ENCODE measurements at places on chromosomes 3 and 15.

- DNase-seq = peak; percentile 41
Measured at GRCh38 chr3:122668930-122669730, 11.5 kb upstream of the PARP14 start.

DNA sequence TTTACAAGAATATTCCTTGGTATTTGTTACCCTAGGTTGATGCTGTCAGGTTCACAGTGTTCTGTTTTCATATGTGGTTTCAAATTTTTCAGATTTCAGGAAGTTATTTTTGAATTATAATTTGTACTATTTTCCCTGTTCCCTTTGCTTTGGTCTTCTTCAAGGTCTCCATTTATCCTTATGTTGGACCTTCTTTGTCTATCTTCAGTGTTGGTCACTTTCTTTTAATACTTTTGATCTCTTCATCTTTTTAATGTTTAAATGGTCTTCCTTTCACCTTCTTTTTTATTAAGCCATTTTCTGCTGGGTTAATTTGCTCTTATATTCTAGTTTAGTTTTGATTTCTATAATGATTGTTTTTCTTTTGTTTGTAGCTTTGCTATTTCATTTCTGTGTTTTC, 61.3 kb downstream of the KLHL25 start:
- no peak for DNase-seq

DNA sequence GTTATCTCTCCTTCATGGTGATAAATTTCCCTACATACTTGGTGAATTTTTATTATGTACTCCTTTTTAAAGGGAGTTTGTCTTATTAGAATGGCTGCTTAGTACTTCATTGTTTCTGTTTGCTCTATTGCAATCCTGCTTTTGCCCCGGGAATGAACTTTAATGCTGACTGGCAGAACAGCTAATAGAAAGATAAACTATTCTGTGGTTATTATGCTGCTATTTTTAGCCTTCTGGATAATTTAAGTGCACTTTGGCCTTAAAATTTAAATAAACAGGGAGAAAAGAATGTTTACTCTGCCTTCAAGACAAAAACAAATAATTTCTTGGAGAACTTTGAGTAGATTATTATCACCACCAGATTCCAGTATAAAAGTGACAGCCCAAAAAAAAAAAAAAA, 413.8 kb upstream of the CCDC54 start:
- DNase-seq = no peak

GRCh38 chr3:30632065-30632464, 25.7 kb downstream of the TGFBR2 start:
- DNase-seq = no peak

- DNase-seq = no peak
Measured at GRCh38 chr3:149519912-149520311, 45.4 kb downstream of the TM4SF4 start.

GRCh38 chr15:57118013-57118799, 199.8 kb downstream of the TCF12 start:
- no peak for DNase-seq

GRCh38 chr3:20909511-20909910, 723.5 kb upstream of the SGO1 start:
- DNase-seq = no peak

GRCh38 chr3:61936344-61936937, 375.1 kb downstream of the PTPRG start:
- peak; percentile 5 for DNase-seq

DNA sequence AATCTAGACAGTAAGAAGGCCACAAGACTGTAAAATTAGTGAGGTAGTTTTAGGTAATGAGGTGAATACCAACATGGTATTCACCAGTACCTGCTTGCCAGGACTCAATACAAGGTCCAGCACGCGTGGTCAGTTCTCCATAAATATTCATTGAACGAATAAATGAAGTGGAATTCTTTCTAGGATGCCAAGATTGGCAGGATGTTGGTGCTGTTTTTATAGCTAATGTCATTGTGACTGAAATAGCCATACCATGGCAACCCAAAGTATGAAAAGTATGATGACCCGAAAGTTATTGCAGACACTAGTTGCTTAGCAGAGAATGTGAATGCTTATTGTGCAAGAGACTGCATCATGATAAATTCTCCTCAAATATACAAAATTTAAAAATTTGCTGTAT, 307.2 kb downstream of the KCNH8 start:
- no peak for DNase-seq

- DNase-seq = no peak
Measured at GRCh38 chr15:41836713-41837454, 1.8 kb upstream of the PLA2G4B start.

DNA sequence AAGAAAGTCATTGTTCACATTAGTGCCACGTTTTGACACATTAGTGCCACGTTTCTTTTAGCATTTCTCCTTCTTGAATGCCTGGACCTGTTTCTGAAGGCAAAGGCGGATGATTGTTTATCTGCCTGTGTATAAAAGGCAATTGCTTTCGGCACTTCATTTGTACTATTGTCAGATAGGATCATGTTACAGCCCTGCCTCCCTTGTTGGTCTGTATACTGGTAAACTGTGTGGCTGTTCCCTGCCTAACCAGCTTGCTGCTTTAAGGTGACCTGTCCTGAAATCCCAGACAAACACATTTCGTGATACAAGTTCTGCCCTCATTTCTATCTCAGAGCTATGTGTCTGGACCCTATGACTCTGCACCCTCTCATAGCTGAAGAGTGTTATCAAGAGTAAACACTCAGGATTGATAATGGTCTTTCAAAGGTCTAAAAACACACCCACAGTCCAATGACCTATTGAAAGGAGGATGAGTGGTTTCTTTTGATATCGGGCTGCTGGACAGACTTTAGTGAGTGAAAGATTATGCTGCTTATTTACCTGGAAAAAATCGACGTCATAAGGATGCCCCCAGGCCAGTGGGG, 276.3 kb upstream of the MCTP2 start:
- no peak for DNase-seq

DNA sequence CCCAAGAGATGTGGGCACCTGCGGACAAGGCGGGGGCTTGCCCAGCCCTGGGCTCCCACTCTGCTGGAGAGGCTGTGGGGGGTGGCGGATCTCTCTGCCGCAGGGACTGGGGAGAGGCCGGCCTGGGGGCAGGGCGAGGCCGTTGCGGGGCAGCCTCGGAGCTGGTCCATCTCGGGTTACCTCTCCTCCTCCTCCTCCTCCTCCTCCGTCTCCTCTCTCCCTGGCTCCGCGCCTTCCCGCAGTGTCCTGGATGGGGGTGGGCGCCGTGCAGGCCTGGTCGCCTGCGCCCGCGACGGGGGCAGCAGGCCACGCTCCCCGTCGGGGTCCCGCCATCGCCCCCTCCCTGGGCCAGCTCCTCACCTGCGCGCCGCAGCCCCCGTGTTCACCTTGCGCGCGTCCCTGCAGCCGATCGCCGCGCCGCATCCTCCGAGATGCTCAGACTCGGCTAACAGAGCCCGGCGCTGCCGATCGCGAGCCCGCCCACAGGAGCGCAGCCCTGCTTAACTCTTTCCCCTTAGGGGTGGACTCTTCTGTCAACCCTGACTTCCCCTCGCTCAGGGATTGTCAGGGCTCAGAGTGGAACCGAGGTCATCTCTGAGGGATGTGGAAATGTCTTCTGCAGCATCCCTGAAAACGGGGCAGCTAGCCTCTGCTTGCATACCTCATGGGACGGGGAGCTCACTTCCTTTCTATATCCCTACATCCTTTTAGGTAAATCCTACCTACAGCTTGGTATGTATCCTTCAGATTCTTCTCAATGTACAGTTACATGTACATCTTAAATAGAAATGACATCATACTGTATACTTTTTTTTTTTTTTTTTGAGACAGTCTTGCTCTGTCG, at the start of gene PRRT3:
Gene PRRT3 (minus strand): TSS at position 447 of the 844 bp plus-strand sequence. CDS start 2,293 bp downstream, outside the sequence.
- peak; percentile 70 for DNase-seq

- no peak for DNase-seq
Measured at GRCh38 chr3:5494905-5495519, 307.5 kb downstream of the EDEM1 start.

DNA sequence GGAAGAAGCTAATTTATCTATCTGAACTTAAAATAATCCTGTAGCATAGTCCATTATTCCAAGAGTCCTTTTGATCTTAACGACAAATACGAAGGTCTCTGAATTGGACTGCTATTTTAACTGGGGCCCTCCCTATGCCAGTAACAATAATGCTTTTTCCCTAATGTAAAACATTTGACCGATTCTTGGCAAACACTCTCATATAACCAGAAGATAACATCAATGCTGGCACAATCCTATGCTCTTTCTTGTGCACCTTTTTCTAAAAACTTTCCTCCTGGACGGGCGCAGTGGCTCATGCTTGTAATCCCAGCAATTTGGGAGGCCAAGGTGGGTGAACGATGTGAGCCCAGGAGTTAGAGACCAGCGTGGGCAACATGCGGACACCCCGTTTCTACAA, 3.9 kb downstream of the LRRFIP2 start:
- DNase-seq = no peak

DNA sequence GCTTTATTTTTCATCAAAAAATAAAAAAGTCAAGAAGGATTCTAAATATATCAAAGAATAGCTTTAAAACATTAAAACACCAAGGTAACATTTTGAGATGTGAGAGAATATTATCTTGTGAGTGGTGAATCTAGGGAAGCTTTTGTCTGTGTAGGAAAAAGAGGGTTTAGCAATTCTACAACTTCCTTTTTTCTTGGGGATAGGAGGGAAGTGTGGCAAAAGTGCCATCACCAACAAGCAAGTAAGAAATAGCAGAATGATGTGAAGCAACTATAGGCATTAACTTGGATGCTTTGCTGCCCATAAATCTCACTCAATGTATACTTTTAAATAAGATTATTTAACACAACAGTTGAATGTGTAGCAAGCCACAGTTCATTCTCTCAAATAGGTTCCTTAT, 57.8 kb upstream of the SUCLG2 start:
- no peak for DNase-seq

- peak; percentile 97 for DNase-seq
Measured at GRCh38 chr15:72473614-72474465, at the start of gene ARIH1. Gene ARIH1 (plus strand): TSS chr15:72474330. CDS start chr15:72474640, 310 bp downstream.

- no peak for DNase-seq
Measured at GRCh38 chr15:73981761-73982221, 10.3 kb downstream of the STOML1 start.

DNA sequence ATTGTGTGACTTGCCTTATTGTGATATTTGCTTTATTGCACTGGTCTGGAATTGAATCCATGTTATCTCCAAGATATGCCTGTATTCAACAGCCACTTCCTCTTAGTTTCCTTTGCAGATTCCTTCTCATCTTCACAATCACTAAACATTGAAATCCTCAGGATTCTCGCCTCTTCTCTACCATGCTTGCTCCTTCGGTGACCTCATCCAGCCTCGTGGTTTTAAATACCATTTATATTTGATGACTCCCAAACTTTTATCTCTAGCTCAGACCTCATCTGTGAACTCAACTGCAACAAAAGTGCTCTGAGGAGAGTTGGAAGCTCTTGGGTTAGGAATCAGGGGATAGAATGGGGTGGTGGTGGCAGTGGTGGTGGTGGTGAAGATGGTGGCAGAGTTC, 19.9 kb downstream of the POLR2M start:
- DNase-seq = no peak

DNA sequence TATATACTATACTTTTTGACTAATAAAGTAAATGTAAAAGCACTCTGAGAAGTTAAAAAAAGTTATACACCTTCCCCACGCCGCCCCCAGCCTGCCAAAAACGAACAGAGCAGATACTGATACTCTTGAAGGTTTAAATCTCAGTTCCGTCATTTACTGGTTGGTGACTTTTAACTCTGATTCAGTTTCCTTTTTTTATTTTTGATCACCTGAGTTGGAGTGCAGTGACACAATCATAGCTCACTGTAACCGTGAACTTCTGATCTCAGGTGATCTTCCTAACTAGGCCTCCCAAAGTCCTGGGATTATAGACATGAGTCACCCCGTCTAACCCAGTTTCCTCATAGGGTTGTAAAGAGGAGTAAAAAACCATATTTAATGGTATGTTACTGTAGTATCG, 3.3 kb upstream of the TIPIN start:
- DNase-seq = no peak

DNA sequence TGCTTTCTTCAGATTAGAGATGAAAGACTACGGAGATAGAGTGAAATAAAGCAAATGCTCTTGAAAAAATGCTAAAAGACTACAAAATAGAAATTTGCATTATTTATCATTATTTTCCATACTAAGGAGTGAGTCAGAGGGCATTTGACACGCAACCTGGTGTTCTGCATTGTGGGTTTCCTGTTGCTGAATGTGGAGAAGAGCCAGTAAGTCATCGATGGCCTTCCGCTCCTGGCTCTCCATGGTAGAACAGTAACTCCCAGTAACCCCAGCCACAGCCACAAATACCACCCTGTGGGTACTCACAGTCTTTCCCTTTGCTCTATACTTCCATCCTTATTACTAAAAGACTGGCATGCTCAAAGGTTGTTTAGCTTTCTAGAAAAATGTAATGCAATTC, 61.5 kb downstream of the CGGBP1 start:
- DNase-seq = peak; percentile 50

DNA sequence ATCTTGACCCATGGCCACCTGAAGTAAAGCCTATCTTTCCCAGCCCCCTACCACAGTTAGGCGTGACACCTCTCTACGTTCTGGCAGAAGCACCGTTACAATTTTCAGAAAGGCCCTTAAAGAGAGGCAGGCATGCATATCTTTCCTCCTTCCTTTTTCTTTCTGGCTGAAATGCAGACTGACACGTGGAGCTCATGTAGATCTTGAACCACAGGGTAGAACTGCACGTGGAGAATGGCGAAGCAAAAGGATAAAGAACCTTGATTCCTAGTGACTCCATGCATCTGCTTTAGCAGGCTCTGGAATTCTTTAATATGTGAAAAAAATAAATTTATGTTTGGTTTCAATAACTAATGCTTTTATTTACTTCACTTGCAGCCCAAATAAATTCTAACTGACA, 166.6 kb downstream of the CPNE4 start:
- no peak for DNase-seq

DNA sequence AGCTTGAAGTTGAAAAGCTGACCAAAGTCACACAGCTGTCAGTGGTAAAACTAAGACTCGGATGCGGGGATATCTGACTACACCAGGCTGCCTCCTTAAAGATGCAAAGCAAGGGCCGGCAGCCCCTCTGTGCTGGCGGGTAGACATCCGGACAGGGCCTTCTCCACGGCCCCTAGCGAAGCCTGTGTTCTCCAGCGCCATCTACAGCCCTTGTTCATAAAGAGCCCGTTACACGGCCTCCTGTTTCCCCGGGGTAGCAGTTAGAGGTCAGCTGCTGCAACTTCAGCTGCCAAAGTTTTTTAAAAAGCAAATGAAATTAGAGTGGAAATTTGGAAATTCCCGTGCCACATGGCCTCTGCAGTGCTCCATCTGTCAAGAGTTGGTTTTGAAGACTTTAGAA, 383.0 kb downstream of the TBL1XR1 start:
- peak; percentile 11 for DNase-seq
